ENCODE measurements at places on chromosomes 5 and 9.

GRCh38 chr9:124693403-124693802 lies 77.7 kb downstream of the NR6A1 start:
- DNase-seq = no peak

DNA sequence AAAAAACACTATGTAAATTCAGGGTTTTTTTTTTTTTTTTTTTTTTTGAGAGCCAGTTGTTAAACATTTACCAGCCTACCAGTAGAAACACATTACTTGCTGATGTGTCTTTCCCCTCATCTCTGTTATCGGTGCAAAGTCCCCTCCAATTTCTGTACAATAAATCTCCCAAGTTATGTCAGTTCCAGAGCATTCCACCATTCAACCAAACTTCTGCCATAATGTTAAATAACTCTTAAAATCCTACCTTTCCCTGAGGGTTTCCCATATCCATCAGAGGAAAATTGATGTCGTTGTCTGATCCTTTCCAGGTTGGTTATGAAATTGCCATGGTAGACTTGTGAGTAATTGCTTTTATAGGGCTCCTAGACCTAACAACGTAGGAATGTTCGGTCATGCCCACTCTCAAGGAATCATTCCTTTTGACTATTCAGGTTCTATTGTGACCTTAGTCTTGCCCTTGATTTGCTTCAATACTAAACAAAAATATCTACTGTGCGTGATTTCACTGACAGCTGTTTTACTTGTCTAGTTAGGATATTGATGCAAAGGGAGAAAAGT lies 5.6 kb upstream of the PPP2R2B start:
- DNase-seq = no peak

- DNase-seq = no peak
These were observed 12.4 kb upstream of the CXXC5 start for GRCh38 chr5:139635606-139636206.

DNA sequence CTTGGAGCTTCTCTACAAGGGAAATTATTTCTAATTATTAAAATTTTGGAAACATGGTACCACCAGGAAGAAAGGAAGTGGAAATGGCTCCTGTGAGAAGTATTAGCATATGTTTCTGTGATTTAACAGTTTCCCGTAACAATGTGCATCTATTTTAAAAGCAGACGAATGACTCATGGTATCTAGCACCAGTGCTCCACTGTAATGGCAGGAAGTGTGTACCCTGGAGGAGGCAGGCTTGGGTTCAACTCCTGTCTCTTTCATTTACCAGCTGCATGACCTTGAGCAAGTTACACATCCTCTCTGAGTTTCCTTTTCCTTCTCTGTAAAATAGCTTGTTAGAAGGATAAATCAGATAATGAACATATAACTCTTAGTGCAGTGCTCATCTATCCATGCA lies 41.0 kb upstream of the ANGPTL2 start:
- no peak for DNase-seq

- DNase-seq = no peak
These were observed 82.5 kb downstream of the PRRT1B start for GRCh38 chr9:131627648-131628458.

GRCh38 chr5:8895062-8895461 lies 650.8 kb downstream of the SEMA5A start:
- DNase-seq = no peak

DNA sequence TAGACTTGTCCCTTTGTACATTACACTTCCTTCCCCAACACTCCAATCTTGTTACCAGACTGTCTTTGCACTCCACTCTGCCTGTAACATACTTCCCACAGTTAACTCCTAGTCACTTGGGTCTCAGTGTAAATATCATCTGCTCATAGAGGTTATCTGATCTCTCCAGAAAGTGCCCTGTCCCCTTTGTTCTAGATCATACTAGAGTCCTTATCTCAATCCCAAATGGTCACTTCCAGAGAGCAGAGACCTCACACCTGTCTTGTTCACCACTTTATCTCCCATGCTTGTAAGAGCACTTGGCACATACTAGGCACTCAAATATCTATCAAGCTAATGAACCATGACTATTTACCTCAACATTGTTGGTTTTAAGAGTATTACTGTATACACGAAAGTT lies 30.4 kb downstream of the SETX start:
- DNase-seq = no peak

DNA sequence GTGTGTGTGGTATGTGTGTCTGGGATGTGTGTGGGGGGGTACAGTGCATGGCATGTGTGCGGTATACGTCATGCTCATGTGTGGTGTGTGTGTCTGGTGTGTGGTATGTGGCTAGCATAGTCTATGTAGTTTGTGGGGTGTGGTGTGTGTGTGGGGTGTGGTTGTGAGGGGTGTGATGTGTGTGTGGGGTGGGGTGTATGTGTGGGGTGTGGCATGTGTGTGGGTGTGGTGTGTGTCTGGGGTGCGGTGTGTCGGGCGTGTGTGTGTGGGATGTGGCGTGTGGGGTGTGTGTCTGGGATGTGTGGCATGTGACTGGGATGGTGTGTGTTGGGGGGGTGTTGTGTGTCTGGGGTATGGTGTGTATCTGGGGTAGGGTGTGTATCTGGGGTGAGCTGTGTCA lies 52.3 kb downstream of the SECISBP2 start:
- no peak for DNase-seq

DNA sequence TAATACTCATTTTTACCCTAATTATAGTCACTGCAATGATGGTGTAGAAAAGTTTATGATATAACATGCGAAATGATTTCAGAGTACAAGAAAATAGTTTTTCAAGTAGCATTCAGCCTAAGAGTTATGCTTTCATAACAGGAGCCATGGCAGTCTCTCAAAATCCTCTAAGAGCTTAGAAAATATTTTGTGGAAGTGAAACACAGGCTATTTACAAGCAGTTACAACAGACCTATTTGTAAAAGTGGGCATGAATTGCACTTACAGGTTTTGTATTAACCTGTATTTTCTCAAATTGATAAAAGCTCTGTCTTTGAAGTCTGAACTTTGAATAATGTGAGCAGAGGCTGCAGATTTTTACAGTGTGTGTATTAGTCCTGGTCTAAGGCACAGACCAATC lies 523.3 kb downstream of the LRRC70 start:
- DNase-seq = no peak

DNA sequence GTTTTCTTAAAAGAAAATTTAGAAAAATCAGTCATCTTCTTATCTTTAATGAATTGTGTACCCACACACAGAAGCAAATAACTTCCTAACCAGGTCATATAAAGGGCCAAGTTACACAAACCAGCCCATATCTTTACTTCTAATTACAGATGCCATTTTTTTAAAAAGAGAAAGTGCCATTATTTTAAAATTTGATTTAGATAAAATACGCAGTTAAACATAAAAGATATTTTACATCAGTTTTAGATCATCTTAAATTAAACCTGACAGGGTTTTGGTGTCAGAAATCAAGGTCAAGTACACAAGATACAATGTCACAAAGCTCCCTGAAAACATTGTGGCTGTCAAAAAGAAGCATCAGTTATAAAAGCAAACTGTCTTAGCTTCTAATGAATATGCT lies 129.4 kb downstream of the GNA14 start:
- no peak for DNase-seq

DNA sequence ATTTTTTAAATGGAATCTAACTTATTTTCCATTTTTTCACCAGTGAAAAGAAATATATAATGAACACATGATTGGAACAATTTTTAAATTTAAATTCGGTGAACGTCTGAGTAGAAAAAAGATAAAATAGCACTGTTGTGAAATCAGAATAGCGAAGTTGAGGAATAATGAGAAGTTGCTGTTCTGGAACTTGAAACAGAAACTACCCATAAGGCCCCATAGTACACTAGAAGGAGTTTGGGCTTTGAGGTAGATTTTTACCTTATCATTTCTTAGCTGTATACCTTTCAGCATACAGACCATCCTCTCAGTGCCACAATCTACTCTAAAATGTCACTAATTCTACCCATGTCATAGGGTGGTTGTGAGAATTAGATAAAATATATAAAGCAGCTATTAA lies 35.1 kb downstream of the TDRD7 start:
- no peak for DNase-seq

DNA sequence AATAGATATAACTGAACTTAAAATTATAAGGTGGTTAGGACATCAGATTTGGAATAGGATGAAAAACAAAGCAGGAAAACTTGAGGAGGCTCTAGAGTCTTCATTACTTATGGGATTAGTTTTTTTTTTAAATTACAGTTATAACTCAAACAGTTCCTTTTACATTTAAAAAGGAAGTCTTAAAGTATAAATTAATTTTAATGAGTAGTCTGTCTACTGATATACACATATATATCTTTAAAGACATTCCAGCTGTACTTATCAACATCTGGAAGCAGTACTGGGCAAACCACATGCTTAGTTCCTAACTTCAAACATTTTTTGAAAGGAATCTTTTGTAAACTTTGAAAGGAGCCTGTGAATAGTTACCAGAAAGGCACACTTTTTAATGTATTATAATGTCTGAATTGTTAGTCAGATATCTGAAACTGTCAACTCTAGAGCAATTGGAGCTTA lies 6.0 kb downstream of the ACTBL2 start:
- DNase-seq = no peak

- DNase-seq = no peak
These were observed 286.6 kb downstream of the CRB2 start for GRCh38 chr9:123642291-123643278.

GRCh38 chr9:35518225-35518821 lies 28.4 kb downstream of the RUSC2 start:
- no peak for DNase-seq

All from hematopoietic multipotent progenitor cell (in vitro differentiated cells).